ENCODE measurements at places on chromosomes 12 and 14.

GRCh38 chr14:31027847-31028246 lies 1.7 kb upstream of the STRN3 start:
- DNase-seq: no peak

GRCh38 chr12:2555487-2556082 lies 239.2 kb upstream of the FKBP4 start:
- no peak for DNase-seq

DNA sequence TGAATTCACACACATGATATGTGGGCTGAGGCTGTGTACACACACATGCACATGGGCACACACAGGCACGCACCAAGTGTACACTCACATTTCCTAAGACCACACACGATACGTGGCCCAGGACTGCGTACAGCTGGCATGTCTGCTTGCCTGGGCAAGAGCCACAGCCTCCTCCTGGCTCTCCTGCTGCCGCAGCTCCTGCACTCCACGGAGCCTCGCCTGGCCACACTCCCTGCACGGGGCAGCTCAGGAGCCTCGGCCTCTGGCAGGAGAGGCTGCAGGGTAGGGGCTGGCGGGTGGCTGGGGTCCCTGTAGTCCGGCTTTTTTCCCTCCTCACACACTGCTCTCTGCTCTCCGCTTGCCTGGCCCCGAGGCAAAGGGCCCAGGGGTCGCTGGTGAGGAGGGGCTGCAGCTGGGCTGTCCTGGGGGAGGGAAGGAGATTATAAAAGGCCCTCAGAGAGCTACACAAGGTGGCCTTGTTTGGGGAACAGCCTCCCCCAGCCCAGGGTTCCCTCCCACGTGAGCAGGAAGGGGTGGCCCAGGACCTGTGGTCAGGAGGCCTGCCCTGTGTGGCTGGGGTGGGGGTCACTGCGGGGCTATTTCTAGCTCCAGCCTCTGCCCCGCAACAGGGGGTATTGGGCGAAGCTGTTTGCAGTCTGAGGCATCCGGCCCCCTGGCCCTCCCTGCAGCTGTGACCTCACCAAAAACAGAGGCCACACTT lies 89.0 kb upstream of the SFSWAP start:
- DNase-seq: no peak

GRCh38 chr14:78240567-78240966 lies 70.4 kb downstream of the NRXN3 start:
- no peak for DNase-seq

DNA sequence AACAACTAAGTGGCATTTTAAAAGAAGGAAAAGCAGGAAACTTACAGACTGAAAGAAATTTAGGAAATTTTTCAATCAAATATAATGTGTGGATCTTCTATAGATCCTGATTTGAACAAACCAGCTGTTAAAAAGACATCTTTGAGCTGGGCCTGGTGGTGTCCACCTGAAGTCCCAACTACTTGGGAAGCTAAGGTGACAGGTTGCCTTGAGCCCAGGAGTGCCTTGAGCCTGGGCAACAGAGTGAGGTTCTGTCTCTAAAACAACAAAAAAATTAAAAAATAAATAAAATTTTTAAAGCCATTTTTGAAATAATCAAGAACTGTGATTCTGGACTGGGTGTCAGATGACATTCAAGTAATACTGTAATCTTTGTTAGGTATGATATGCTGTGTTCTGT lies 7.0 kb downstream of the CKAP4 start:
- no peak for DNase-seq

DNA sequence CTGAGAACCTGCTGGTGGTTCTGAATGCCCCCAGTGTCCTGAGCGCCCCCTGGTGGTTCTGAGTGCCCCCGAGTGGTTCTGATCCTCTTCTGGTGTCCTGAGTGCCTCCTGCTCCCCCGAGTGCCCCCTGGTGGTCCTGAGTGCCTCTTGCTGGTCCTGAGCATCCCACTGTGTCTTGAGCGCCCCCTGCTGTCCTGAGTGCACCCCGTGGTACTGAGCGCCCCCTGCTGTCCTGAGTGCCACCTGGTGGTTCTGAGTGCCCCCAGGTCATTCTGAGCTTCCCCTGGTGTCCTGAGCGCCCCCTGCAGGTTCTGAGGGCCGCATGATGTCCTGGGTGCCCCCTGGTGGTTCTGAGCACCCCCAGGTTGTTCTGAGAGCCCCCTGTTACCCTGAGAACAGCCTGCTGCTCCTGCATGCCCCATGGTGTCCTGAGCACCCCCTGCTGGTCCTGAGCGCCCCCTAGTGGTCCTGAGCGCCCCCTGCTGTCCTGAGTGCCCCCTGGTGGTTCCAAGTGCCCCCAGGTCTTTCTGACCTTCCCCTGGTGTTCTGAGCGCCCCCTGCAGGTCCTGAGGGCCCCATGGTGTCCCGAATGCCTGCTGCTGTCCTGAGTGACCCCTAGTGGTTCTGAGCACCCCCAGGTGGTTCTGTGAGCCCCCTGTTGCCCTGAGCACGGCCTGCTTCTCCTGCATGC lies 1165.4 kb downstream of the TMEM121 start:
- no peak for DNase-seq

- DNase-seq: no peak
These were observed 5.0 kb upstream of the MIA2 start for GRCh38 chr14:39228509-39229221.

DNA sequence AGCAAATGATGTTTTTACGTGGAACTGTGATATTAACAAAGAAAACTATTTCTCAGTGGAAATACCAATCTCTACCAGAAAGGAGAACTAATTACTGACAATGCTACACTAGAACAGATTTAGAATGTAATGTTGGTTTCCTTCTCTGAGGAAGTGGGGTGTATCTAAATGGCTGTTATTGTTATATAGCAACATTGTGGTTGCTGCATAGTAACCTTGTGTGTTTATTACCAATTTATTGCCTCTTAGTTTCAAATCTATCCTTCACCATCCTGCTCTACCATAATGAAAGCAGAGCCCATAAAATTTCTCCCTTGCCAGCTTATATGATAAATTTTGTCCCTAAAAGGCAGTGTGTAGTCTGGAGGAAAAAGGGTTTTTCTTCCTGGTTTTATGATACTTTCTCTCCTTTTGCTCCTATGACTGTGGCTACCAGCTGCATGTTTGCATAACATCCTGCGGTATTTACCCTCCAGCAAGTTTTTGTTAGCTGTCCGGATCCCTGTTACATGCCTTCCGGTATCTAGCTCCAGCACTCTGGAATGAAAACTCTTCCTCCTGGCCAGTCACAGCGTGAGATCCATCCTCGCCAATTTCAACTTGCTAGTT lies 5.7 kb upstream of the KLRK1 start:
- peak; percentile 82 for DNase-seq

- DNase-seq: no peak
These were observed 16.2 kb downstream of the ESRRB start for GRCh38 chr14:76391981-76392690.

- DNase-seq: no peak
These were observed 5.7 kb upstream of the POP5 start for GRCh38 chr12:120586860-120587259.

- no peak for DNase-seq
These were observed 34.1 kb upstream of the SPTSSA start for GRCh38 chr14:34496007-34496678.

DNA sequence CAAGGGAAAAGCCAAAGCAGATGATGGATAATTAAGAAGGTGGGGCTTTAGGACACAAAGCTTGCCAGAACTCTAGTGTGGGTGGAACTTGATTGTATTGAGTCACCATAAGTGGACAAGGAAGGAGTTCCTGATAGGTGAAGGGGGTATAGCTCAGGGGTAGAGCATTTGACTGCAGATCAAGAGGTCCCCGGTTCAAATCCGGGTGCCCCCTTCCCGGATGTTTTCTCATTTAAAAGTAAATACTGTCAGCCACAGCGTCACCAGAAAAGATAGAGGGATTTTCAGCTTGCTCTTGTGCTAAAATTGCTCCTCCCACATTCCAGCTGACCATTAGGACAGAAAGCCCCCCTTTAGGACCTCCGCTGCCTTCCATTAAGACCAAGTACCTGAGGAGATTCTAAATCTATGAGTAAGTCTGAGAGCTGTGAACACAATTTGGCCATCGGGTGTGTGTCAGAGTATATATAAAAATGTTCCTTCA lies 36.6 kb downstream of the DCAF4 start:
- peak; percentile 55 for DNase-seq

DNA sequence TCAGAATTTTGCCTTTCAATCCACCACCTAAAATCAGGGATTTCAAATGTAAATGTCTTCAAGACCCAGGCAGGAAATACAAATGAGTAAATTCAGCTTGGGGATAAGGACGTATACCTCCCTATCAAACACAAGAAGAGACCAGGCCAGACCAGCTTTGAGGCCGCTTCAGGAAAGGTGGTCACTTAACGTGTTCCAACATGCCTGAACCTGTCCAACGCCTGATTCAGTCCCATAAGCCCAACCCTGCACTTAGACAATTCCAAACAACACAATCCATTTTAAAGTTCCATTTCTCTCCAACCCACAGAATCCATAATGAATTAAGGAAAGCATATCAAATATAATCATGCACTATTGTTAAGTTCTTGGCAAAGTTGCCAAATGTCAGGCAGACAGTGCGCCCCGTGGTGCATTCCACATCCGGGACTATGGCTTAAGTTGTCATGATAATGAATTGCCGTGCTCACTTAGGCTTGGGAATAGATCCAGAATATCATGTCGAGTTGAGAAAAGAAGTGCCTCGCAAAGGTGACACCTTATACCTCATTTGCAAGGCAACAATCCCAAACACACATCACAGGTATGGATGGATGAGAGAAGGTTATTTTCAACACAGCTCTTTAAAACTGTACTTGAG lies 35.5 kb downstream of the CCDC60 start:
- DNase-seq: peak; percentile 46

- no peak for DNase-seq
These were observed 13.6 kb upstream of the MYBPC1 start for GRCh38 chr12:101581190-101581589.

DNA sequence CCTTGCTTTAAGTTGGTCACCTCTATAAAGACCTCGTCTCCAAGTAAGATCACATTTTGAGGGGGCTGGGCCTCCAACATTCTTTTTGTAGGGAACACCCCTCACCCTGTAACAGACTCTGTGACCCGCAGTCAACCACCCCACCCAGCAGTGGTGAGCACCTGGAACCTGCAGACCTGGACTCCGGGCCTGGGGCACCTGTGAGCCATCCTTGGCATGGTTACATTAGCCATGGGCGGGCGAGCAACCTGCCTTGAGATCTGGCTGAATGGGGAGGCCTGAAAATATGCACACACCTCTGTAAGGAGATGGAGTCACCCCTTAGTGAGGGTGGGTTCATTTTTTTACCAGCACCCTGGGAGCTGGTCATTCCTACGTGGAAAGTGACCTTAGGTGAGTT lies 95.3 kb downstream of the RIMBP2 start:
- DNase-seq: no peak

DNA sequence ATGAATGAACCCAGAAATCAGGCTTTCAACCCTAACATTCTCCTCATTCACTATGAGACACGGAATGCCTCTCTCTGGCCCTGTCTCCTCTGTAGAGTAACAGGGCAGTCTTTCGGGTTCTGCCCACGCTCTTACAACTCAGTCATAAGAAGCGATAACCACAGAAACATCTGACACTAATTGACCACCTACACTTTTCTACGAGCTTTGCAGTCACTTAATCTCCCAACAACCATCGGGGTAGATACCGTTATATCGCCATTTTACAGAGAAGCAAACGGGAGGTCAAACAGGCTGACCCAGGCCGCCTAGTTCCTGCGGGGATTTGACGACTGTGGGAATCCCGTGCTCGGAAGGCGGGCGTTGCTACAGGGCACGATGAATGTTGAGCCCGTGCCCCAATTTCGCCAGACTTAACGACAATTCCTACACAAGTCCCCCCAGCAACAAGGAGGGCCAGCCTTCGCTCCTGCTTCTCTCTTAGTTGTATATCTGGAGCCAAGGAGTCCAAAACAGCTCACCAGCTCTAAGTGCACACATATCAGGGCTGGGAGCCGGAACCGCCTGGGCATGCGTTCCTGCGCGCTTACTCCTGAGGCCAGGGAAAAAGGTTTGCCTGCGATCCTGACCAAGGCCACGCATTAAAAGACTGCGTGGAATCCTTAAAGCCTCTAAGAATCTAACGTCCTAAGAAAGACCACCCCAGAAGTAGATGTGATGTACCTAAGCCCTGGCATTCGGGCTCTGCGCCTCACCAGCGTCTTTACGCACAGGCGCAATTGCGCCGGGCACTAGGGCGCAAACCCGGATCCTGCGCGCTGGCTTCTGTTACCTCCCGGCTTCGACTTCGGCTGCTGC lies 38.7 kb upstream of the TBX5 start:
- no peak for DNase-seq

- no peak for DNase-seq
These were observed 17.0 kb upstream of the IL22 start for GRCh38 chr12:68270358-68270757.

- DNase-seq: no peak
These were observed 117.2 kb upstream of the DIO3 start for GRCh38 chr14:101444116-101444515.

GRCh38 chr12:131682510-131682895 lies 28.4 kb upstream of the SFSWAP start:
- no peak for DNase-seq

DNA sequence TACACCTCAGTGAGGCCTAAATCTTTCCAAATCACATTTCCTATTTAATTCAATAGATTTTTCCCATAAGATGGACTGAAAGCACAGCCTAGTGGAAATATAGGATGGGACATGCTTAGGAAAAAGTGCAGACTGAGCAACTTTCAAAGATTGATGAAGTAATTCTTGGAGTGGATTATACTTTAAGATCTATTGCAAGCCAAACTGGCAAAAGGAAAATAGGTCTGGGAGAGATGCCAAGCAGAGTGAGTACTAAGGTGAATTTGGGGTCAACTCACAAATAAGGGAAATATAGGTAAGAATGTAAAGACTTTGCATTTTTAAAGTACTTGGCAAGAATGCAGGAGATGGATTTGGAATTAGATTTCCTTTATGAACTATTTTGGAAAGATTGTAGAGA lies 170.2 kb upstream of the FOXG1 start:
- no peak for DNase-seq

DNA sequence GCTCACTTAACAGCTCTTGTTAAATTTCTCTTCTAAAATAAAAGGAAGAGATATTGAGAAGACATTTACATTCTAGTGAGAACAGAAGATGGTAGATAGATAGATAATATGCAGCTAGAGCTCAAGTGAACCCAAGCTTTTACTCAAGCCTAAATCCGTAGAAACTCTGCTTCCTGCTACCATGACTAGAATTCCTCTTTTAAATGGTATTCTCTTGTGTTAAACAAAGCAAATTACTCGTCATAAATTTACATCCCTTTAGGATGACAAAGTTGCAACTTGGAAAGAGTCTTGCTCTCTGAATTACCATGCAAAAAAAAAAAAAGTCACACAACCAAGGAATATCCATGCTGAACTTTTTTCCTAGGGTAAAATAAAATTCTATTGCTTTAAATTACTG lies 160.7 kb upstream of the LRFN5 start:
- no peak for DNase-seq

- DNase-seq: no peak
These were observed 14.0 kb downstream of the KCTD10 start for GRCh38 chr12:109462868-109463692.

- peak; percentile 74 for DNase-seq
These were observed 279.8 kb downstream of the DUSP6 start for GRCh38 chr12:89072294-89073026.
